Skeletal muscle cell (primary cell): ENCODE measurements at places on chromosomes 2 and 18.

DNA sequence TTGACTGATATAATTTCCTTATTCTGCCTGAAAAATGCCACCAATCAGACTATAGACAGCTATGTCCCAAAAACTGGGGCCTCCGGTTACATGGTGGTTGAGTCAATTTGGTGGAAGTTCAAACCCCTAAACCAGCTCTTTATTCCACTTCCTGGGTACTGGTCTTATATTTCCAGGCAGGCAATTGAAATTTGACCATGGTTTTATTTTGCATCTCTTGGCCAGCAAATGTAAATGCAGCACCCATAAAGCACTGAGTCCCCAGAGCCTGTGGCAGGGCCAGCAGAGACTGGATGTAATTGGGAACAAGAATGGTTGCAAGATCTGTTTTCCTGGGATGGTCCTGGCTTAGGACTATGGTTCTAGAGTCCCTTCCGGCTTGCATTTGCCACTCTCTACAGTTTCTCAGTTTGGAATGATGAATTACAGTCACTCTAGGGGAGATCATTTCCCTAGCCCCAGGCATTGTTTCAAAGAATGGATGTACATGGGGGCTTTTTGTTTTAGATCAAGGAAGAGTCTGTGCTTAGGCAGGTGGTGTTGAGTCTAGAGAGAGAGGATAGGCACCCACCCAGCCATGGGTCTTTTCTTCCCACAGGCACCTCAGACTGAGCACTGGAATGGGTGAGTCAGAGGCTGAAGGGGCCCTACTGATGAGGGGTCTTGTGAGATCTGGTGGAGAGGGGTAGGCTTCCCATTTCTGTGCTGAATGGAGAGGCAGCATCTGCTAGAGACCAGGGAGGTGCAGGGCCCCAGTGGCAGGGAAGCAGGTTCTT, 108.4 kb upstream of the CDC42EP3 start:
- no peak for DNase-seq

GRCh38 chr2:38659115-38659514, 6.8 kb upstream of the GALM start:
- no peak for DNase-seq

- DNase-seq, result no peak
Observed at GRCh38 chr18:78947291-78947690, 32.3 kb upstream of the SALL3 start.

GRCh38 chr18:9694952-9695495, 13.1 kb upstream of the RAB31 start:
- DNase-seq, result no peak

DNA sequence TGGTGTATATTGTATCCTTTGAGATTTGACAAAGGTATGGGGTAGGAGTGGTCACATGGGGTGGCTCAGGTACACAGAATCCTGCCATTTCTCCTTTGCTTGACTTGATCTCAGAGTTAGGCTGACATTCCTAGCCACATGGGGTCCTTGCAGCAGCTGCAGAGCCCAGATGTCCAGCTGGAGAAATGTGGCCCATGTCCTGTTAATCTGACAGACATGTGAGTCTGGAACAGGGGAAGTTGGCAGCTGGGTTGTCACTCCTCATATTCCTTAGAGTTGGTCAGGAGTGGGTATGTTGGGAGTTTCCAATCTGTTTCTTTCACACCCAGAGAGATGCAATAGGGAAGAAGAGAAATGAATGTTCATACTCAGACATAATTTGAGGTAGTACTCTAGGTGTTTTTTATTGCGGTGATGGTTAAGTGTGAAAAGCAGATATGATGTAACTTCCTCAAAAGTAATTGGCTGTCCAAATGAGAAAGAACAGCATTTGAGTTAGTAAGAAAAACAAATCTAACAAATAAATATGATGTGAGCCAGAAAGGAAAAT, 402.6 kb upstream of the MEIS1 start:
- DNase-seq, result no peak

- no peak for DNase-seq
Observed at GRCh38 chr2:27323596-27324285, 844 bp upstream of the MPV17 start.

GRCh38 chr2:120396861-120397811, 51.2 kb downstream of the INHBB start:
- DNase-seq, result no peak

GRCh38 chr2:112160283-112161250, 22.4 kb downstream of the FBLN7 start:
- DNase-seq, result no peak

DNA sequence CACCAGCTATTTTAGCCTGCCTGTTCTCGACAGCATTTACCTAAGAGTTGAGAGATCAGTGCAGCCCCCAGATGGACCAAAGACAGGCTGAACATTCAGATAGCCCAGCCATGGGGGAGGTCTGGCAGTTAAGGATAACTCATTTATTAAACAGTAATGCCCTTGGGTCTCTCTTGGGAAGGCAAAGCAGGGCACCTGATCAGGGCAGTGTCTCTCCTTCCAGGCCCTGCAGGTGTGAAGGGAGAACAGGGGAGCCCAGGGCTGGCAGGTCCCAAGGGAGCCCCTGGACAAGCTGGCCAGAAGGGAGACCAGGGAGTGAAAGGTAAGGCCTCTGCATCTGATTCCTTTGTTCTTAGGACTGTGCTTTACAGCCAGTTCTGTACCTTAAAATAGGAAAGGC, 49.6 kb downstream of the MARCO start:
- DNase-seq, result no peak

DNA sequence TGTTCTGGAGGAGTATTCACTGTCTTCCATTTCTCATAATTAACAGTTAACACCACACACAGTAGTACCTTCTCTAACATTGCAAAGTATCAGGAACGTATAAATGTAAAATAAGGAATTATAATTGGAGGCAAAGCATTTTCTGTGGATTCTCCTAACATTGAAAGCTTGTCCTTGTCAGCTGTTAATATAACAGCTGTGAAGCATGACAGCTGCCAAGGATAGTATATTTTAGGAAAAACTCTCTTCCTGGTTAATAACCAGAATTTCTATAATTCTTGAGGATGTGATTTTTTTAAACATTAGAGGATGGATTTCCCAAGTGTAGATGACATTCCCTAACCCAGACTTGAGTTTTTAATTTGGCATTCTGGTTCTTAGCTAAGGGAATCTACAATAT, 110.3 kb downstream of the EPC2 start:
- DNase-seq, result no peak

DNA sequence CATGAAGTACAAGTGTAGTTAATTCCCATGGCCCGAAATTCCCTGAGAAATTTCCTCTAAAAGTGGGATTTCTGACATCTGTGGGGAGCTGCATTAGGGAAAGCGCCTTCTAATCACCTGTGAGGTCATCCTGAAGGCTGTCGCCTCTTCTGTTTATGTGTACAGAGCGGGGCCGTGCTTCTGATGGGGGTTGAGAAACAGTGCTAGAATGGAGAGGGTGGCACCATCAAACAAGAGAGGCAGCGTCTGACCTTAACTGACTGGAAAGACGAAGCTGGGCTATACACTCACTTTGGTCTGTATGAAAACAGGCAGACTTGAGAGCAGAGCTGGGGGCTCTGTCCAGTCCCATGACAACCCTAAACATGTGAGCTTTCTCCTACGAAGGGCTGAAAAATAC, 44.2 kb upstream of the DNMT3A start:
- no peak for DNase-seq

GRCh38 chr18:58838165-58838860, 26.4 kb upstream of the ZNF532 start:
- no peak for DNase-seq

GRCh38 chr2:222922019-222922800, 61.4 kb downstream of the ACSL3 start:
- DNase-seq, result no peak

DNA sequence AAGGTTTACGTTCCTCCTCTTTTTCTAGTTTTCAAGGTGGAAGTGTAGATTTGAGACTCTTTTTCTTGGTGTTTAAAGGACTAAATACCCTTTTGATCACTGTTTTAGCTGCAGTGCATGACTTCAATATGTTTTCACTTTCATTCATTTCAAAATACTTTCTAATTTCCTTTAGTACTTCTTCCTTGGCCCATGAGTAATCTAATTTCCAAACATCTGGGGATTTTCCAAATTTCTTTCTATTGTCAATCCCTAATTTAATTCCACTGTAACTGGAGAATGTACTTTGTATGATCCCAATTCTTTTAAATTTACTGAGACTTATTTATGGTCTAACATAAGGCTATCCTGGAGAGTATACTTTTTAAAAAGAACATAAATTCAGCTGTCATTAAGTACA, 3.8 kb upstream of the RHBDD1 start:
- DNase-seq, result no peak

GRCh38 chr2:203567691-203568090, 32.6 kb upstream of the RAPH1 start:
- no peak for DNase-seq

- no peak for DNase-seq
Observed at GRCh38 chr2:159054985-159055384, 86.5 kb downstream of the TANC1 start.

DNA sequence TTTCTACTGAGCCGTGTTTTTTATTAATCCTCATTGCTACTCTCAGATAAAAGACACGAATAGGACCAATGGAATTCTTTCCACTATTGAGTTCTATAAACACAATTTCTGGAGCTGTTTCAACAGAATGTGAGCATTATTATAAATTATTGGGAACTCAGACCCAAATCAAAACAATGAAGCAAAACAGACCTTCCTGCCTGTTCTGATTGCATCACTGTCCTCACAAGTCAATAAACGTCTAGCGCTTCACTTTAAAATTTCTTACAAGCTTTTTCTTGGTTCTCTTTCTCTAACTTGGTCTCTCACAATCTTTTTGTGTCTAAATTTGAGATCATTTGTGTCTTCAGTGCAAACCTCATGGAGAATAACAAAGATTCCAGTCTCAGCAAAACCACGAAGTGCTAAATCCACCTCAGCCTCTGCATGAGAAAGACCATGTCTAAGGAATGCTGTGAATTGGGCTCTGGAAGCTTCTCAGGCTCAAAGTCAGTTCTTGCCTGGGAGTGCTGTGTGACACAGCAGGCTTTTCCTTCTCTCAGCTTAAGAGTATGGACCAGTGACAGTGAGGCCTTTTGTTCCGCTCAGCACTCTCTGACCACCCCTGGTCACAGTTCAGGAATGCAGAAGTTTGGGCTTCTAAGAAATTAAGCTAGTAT, 22.8 kb downstream of the ARHGAP28 start:
- DNase-seq, result peak; percentile 49

GRCh38 chr18:26480897-26481795, 67.2 kb downstream of the KCTD1 start:
- peak; percentile 86 for DNase-seq

DNA sequence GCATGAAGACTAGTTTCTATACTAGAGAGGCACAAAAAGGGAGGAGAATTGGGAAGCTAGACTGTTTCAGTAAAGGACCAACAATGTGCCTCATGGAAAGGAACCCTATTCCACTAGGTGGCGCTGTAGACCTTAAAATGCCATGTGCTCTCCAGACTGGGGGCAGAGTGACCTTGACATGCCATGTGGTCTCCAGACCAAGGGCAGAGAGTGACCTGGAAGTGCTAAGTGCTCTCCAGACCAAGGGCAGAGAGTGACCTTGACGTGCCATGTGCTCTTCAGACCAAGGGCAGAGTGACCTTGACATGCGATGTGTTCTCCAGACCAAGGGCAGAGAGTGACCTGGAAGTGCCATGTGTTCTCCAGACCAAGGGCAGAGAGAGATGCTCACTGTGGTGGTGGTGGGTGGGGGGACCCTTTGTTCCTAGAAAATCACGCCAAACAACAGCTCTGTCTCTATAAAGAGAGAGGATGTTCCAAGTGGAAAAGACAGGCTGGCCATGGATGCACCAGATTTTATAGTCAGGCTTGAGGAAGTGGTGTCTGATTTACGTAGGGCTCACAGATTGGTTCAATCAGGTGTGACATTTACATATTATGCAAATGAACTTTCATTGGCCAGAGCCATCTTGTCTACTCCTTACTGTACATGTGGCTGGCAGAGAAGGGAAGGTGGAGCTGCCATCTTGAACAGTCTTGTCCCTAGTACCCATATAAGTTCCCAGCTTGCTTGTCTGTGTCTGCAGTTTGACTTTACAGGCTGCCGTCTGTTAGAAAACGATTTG, 344.0 kb upstream of the DDX18 start:
- DNase-seq, result no peak

- no peak for DNase-seq
Observed at GRCh38 chr18:58390399-58390798, 238.5 kb downstream of the ALPK2 start.

DNA sequence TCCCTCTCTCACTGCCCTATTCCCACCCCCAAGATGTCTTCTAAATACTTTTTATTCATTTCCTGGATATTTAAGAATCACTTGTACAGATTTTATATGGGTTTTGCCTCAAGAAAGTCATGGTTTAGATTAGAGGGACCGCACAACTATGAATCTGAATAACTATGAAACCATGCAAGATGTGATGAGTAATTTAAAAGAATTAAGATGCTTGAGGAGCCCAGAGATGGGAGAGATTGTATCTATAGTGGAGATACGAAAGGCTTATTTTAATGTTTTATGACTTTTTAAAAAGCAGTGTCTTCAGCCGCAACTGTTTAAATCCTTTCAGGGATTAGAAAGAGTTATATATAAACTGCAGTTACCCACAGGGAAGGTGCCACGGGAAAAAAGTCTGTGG, 324.1 kb downstream of the LPIN1 start:
- DNase-seq, result no peak

DNA sequence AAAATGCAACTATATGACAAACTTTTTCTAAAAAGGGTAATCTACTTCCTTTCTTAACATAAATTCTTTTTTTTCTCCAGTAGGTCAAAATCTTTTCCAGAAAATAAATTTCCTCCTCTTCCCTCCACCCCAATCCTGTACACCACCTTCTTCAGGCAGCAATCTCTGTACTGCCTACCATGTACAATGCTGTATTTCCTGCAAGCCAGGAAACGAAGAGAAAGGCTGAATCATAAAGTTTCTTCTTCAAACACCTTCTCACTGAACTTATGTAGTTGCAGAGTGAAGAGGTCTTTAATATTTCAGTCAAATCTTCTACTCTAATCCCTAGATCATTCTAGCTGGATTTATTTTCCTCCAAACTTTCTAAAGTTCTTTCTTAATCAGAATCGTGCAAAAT, 18.2 kb upstream of the C2orf66 start:
- DNase-seq, result no peak

GRCh38 chr18:32674491-32674890, 98.3 kb downstream of the KLHL14 start:
- DNase-seq, result no peak

- DNase-seq, result no peak
Observed at GRCh38 chr2:68472796-68473414, 5.5 kb downstream of the APLF start.

GRCh38 chr2:83240611-83241010, 1218.5 kb downstream of the SUCLG1 start:
- no peak for DNase-seq

GRCh38 chr2:107402330-107402729, 424.4 kb upstream of the RGPD4 start:
- DNase-seq, result no peak

DNA sequence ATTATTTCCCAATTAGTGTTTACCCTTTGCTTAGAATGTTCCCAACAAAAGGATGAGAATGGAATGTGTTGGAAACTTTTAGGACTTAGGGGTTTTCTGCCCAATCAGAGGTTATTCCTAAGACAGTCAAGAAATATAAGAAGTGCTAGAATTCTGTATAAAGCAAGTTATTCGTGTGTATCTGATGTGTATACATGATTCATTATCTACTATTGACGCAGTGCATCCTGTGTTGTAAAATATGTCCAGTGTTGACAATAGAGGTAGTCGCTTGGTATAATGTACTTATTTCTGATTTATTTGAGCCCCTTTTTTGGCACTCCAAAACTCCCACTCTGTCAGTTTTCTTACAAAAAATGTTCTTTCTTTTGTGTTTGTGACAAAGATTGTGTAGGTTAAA, 881 bp downstream of the PIKFYVE start:
- no peak for DNase-seq
